ENCODE measurements at places on chromosomes 4 and X. TPM values are rescaled to one million over a fixed set of nuclear protein-coding genes. Genes with fewer than 3 reads are reported as not detected.

Gene POU4F2
- not detected for total RNA-seq

Gene MAGEC2
- not detected for total RNA-seq

Gene DOK7
- not detected for total RNA-seq

Gene UGT2A3
- not detected for total RNA-seq

Gene BCLAF3
- 3.3 TPM for total RNA-seq

Gene BLOC1S4
- 13.7 TPM for total RNA-seq

Data from endothelial cell of coronary artery (primary cell).